ENCODE measurements at places on chromosomes 11 and 22.
A peak's percentile ranks its signal among the peaks of the same experiment; 100 is the strongest.

DNA sequence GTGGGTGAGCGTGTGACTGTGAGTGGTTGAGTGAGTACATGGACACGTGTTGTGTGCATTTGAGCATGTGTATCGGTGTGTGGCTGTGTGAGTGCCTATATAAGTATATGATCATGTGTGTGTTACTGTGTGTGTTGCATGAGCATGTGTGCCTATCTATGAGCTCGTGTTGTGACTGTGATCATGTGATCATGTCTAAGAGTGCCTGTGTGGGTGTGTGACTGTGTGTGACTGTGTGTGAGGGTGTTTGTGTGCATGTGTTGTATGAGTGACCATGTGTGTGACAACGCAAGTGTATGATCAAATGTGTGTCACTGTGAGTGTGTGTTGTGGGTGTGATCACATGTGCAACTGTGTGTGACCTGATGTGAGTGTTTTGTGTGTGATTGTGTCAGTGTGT, 88.8 kb downstream of the UBASH3B start:
- no peak for DNase-seq

- DNase-seq: peak; percentile 48
Observed at GRCh38 chr11:1640076-1640946, 10.7 kb downstream of the KRTAP5-5 start.

DNA sequence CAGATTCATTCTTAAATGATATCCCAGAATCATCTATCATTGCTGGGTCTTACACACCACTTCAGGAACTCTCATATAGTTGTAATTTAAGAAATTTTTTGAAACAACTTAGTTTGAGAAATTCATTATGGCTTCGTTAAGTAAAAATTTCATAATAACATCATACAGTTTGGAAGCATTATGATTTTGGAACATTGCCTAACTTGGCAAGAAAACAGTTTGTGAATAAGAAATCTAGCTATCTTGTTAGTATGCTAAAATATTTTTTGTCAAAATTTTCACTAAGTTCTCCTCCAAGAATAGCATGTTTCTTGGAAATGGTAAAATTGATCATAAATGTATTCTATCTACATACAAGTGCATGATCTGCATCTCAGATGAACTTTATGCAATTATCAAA, 217.7 kb downstream of the CNTN5 start:
- no peak for DNase-seq

GRCh38 chr22:40491990-40492631, 121.7 kb downstream of the SGSM3 start:
- no peak for DNase-seq

- no peak for DNase-seq
Observed at GRCh38 chr22:34588871-34589545, 476.9 kb upstream of the ISX start.

DNA sequence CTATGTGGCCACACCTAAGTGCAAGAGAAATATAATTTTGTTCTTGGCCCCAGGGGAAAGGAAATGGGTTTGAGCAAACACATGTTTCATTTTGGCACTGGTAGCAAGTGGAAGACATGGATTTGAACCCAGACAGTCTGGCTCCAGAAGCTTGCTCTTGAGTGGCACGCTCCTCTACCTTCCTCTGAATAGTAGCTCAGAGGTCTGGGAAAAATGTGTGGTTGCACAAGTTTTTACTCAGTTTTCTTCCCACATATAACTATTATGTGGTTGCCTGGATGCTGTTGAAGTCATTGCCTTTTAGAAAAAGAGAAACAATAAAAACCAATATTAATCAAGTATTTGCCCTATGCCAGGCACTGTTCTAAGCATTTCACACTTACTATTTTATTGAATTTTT, 16.3 kb downstream of the PARVA start:
- DNase-seq: no peak

DNA sequence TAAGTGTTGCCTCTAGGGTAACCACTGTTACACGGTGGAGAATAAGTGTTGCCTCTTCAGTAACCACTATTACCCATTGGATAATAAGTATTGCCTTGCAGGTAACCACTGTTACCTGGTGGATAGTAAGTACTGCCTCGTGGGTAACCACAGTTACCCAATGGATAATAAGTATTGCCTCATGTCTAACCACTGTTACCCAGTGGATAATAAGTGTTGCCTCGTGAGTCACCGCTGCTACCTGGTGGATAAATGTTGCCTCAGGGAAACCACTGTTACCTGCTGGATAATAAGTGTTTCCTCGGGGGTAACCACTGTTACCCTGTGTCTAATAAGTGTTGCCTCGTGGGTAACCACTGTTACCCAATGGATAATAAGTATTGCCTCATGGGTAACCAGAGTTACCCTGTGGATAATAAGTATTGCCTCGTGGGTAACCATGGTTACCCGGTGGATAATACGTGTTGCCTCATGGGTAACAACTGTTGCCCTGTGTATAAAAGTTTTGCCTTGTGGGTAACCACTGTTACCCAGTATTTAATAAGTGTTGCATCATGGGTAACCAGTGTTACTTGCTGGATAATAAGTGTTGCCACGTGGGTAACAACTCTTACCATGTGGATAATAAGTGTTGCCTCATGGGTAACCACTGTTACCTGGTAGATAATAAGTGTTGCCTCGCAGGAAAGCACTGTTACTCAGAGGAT, 12.3 kb upstream of the NXPE4 start:
- peak; percentile 34 for DNase-seq

DNA sequence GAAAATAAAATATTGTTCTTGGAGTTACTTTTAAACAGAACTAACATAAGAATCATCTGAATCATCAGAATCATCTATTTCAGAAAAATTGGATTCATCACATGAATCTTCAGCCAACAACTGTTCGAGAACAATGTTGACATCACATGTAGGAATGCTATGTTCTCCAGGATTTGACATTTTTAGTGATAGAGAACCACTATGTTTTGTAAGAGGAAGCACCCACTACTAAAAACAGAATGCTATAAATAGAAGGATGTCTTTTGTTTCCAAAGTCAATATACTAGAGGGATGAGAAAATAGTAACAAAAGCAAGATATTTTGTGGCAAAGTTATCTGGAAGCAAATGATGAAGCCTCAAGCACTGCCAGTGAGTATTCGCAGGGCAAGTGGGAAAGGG, 263.4 kb upstream of the DDI1 start:
- DNase-seq: no peak

- DNase-seq: peak; percentile 64
Observed at GRCh38 chr11:63767565-63768236, 874 bp downstream of the ZFTA start.

GRCh38 chr11:108048269-108048668, 39.6 kb downstream of the CUL5 start:
- DNase-seq: no peak

DNA sequence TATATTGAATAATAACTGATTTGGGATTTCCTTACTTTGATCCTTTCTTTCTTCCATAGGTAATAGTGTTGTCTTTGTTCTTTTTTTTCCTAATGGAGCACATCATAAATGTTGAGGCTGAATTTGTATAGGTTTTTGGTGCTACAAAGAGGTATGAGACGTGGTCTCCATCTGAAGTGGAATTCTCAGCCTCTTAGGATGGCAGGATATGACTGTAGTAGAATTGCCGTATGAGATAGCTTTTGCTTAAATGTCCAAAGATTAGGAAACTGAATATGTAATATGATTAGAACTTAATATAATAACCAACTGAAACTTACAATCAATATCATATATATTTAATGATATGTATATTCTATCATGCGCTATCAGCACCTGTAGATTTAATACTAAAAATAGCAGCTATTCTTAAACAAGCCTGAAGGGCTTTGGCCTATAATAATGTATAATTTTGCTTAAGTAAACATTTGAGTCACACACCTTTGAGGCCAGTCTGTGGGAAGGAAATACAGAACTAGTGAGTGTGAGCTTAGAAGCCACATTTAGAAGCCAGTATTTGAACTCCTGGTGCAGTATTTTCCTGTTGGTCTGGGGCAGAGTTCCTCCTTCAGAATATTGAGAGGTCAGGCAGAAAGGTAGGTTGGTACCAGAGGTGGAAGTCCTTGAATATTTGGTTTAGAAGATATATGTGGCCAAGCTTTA, 62.6 kb downstream of the SWAP70 start:
- peak; percentile 83 for DNase-seq

GRCh38 chr11:121291896-121292494, 576 bp upstream of the SC5D start:
- DNase-seq: peak; percentile 24

- no peak for DNase-seq
Observed at GRCh38 chr11:119610836-119611426, 118.1 kb downstream of the NECTIN1 start.

DNA sequence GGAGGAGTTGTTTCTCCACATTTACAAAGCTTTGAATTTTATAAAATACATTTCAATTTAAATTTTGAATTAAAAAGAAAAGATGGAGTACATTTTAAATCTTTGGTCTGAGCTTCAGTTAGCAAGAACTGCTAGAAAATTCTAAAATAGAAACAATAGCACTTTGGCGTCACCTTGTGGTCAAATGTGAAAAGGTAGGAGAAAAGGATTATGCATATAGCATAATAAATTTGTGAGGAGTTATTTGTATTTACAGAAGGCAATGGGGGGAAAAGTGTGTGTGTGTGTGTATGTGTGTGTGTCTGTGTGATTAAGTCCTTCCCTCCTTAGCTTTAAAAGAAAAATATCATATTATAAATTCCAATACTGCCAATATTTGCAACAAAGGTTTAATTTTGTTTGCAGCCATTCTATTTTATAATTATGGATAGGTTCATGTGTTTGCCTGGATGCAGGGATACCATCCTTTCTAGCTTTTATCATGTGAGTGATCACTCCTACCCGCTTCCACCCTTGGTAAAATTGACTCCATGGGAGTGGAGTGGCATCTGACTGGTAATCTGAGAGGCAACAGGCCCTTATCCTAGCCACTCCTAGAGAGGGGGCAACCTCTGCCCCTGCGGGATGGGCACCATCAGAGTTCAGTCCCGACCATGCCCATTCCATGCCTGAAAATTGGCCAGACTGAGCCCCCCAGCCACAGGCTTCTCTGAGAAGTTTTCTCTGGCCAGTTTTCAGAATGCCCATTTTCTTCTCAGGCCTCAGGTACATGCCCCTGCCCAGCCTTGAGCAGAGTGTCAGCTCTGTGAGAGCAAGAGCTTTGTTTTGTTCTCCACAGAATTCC, 13.6 kb upstream of the LGR4 start:
- DNase-seq: peak; percentile 64

DNA sequence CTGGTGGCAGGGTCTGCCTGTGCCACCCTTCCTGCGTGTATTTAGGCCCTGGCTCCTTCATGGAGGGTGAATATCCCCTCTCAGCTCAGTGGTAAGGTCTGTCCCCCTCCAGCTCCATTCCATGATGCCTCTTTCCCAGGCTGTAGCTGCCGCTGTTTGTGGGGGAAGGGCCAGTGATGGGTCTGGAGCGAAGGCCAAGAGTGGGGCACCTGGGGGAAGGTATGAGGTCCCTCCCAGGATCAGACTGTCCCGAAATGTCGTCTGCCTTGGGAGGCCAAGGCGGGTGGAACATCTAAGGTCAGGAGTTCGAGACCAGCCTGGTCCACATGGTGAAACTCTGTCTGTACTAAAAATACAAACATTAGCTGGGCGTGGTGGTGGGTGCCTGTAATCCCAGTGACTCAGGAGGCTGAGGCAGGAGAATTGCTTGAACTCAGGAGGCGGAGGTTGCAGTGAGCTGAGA, 1.1 kb downstream of the CD151 start:
- DNase-seq: peak; percentile 49

- no peak for DNase-seq
Observed at GRCh38 chr22:17281440-17281841, 62.2 kb upstream of the ADA2 start.

GRCh38 chr22:19805821-19806212, 45.2 kb downstream of the TBX1 start:
- peak; percentile 24 for DNase-seq

- DNase-seq: no peak
Observed at GRCh38 chr22:24726848-24727217, 47.7 kb downstream of the PIWIL3 start.

- no peak for DNase-seq
Observed at GRCh38 chr22:45922256-45922655, 54.7 kb downstream of the WNT7B start.

- peak; percentile 4 for DNase-seq
Observed at GRCh38 chr11:34564807-34565241, 51.2 kb upstream of the ELF5 start.

DNA sequence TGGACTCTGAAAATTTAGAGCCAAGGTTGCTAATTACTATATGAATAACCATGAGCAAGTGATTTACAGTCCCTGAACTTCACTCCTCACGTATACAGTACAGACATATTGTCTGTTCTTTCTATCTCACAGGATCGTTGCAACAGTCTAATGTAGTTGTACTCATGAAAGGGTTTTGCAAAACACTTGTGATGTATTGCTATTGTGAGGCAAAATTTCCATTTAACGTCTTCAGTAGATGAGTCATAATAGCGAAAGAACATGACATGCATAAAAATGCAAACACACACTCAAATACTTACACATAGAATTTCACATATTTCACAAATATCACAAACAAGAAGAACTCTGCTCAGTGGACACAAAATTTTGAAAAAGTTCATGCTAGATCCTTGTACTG, 134.6 kb upstream of the TRPC6 start:
- DNase-seq: peak; percentile 85

DNA sequence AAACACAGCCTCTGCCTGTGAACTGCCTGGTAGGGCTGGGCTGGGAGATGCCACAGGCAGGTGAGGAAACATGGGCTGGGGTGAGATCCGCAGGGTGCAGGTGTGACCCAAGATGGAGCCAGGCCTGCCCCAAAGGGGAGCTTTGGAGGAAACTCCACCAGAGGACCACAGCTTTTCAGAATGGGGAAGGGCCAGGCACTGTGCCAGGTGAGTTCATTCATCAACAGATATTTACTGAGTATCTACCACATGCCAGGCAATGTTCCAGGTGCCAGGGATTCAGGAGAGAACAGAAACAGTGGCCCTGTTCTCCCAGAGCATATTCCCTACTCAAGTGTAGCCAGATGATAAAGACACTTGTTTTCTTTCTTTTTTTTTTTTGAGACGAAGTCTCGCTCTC, 11.2 kb downstream of the RTN4RL2 start:
- no peak for DNase-seq

- DNase-seq: no peak
Observed at GRCh38 chr22:29233277-29233877, 27.7 kb downstream of the EMID1 start.

DNA sequence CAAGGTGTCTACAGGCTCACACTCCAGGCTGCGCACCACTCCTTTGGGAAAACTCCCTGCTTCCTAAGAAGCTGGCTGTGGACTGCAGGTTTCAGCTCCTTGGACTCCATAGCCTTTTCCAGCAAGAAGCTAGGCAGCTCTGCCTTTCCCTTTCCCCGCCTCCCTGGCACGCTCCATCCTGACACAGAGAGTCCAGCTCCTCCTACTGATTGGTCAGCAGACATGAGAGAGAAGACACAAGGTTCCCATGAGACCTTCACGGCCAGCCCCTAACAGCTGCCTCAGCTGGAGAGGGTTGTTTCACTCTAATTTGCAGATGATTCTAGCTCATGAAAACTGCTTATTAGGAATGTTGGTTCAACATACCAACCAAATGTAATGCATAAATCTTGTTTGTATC, 27.6 kb downstream of the TENM4 start:
- DNase-seq: peak; percentile 72

DNA sequence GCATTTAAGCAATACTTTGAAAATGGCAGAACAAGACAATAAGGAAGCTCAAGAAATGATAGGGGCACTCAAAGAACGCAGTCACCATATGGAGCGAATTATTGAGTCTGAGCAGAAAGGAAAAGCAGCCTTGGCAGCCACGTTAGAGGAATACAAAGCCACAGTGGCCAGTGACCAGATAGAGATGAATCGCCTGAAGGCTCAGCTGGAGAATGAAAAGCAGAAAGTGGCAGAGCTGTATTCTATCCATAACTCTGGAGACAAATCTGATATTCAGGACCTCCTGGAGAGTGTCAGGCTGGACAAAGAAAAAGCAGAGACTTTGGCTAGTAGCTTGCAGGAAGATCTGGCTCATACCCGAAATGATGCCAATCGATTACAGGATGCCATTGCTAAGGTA, 51.9 kb downstream of the SPECC1L start:
- no peak for DNase-seq
